Stomach (tissue), 19 donors: ENCODE measurements at places on chromosomes 4 and X. TPM values are rescaled to one million over a fixed set of nuclear protein-coding genes. Genes with fewer than 3 reads are reported as not detected.

The PNMA6A gene
- total RNA-seq, result 2.4 TPM

The LGI2 gene
- 4.4 TPM for total RNA-seq

The BTC gene
- 4.1 TPM for total RNA-seq

GRCh38 chr4:151905197-151905596 lies 144.4 kb upstream of the GATB start:
- DNase-seq, result no peak

DNA sequence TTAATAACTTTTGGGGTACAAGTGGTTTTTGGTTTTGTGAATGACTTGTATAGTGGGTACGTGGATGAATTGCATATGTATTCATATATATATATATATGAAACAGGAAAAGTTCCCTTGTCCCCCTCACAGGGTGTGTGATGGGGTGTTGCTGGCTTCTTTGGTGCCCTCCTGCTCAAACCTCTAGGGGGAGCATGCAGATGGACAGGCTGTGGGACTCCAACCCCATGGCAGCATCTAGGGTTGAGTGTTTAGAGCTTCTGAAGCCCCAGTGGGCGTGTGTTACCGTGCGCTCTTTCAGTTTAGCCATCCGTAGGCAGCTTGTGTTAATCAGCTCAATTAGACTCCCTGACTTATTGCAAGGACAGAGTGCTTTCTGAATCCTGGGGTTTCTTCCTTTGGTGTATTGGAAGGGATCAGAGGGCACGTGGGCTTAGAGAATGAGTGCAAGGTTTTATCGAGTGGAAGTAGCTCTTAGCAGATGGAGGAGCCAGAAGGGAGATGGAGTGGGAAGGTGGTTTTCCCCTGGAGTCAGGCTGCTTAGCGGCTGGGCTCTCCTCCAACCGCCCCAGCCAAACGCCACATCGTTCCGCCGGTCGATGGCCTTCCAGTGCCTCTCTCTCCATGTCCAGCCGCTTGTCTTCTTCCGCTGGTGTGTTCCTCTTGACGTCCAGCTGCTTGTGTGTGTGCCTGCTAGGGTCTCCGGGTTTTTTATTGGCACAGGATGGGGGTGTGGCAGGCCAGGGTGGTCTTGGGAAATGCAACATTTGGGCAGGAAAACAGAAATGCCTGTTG lies 674.4 kb upstream of the LCORL start:
- DNase-seq, result no peak
